ENCODE measurements at places on chromosomes 7 and 10.

GRCh38 chr10:78718032-78718572 is 350.7 kb upstream of the ZMIZ1 start:
- DNase-seq: no peak

- peak; percentile 25 for DNase-seq
Observed at GRCh38 chr10:104608091-104608828, 32.8 kb upstream of the SORCS3 start.

DNA sequence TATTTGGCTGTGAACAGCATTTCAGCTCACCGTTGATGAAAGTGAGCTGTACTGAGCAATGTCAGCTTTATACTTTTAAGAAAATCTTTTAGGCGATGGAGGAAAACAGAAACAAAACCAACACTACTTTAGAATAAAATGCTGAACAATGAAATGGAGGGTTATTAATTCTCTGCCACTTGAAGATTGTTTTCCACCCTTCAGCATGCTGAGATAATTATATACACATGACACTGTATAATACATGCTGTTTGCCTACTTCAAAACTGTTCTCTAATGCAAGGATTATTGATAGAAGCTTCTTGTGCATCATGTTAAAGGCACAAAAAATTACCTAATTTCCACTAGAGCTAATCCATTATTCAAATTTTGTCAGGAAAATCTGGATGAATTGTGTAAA is 66.8 kb downstream of the CACNA2D1 start:
- no peak for DNase-seq

GRCh38 chr10:122161795-122162194 is 109.3 kb upstream of the BTBD16 start:
- no peak for DNase-seq

- no peak for DNase-seq
Observed at GRCh38 chr10:12019283-12019971, 23.2 kb downstream of the UPF2 start.

DNA sequence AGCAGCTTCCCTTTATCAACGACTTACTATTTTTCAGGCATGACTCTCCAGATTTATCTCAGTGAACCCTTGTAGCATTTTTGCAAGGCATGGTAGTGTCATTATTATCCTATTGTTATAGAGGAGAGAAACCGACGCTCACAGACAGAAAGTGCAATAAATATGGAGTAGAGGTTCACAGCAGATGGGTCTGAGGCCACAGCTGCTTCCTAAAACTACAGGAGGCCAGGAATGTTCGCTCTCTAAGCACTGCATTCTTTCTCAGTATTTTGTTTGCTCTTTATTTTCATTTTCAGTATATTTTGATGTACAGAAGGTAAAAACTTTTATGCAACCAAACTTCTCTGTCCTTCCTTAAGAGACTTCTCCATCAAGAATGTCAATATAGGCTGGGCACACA is 4.5 kb upstream of the AEBP1 start:
- no peak for DNase-seq

GRCh38 chr7:36906448-36906847 is 182.2 kb upstream of the AOAH start:
- no peak for DNase-seq

- no peak for DNase-seq
Observed at GRCh38 chr7:134450294-134451000, 8.5 kb downstream of the AKR1B1 start.

- no peak for DNase-seq
Observed at GRCh38 chr7:155252444-155252887, 45.2 kb upstream of the INSIG1 start.

GRCh38 chr7:10632712-10633111 is 341.0 kb upstream of the PHF14 start:
- DNase-seq: no peak

DNA sequence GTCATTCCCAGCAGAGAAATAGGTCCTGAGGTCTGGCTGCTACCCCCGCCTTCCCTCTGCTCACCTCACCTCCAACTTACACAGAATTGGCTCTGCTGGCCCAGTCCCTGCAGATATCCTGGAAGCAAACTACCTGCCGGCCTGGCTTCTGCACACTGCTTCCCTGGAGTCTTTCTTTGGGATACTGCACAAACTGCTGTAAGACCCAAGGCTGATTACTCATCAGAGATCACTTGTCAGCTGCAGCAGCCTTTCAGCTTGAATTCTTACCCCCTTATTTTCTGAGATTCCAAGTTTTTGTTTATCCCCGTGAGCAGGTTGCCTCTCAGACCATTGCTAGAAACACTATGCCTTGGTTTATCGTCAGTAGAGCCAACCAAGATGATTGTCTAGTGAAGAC is 426.4 kb downstream of the PHTF2 start:
- DNase-seq: no peak
